Occipital lobe (tissue), 3 donors: ENCODE measurements at places on chromosomes 3 and 15. TPM values are rescaled to one million over a fixed set of nuclear protein-coding genes. Genes with fewer than 3 reads are reported as not detected.

GRCh38 chr3:138467931-138468330 is 33.5 kb downstream of the ESYT3 start:
- no peak for DNase-seq

DNA sequence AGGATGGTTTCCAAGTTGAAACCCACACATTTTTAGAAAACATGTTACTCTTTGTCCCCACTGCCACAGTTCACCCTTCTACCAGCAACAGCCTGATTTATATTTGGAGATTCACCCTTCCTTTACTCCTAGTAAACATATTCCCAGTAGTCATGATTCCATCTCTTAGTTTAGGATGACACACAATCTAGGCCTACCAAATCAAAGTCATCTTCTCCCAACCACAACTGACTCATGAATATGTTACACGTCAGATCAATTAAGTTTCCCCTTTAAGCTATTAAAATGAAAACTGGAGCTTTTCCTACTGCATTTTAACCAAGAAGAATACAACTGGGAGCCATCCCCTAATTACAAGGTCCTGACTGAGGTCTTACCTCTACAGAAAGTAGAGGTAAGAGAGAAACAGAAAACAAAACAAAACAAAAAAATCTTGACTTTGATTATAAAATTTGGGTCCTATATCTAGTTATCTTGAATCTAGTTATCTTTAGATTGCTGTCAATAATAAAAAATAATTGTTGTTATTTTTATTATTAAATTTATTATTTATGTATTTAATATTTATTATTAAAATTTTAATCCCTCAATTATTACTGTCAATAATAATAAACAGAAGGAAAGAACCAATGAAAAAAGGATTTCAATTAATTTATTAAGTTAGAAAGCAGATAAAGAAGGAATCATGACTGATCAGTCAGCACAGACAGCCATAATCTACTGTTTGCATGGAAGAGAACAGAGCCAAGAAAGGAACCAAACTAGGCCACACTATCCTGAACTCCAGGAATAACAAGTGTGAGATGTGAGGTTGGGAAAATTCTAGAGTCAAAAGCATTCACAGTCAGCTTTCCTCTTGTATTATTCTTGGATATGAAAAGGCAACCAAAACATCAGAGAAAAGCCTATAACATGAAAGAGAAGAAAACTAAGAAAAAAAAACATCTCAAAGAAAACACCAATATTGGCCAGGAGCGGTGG is 12.5 kb downstream of the DPH6 start:
- no peak for DNase-seq

ZNF35 gene
- 24.3 TPM for total RNA-seq

DUOXA1 gene
- total RNA-seq: 0.31 TPM
